ENCODE measurements at places on chromosomes 7 and 10. TPM values are rescaled to one million over a fixed set of nuclear protein-coding genes. Genes with fewer than 3 reads are reported as not detected.

GRCh38 chr10:73065441-73065840 is 31.2 kb downstream of the P4HA1 start:
- DNase-seq = no peak

- DNase-seq = no peak
Measured at GRCh38 chr7:140593672-140593982, 47.0 kb downstream of the DENND2A start.

Gene TSPAN12
- 14.8 TPM for total RNA-seq

Gene COL26A1
- total RNA-seq = 10.6 TPM

Gene ZPBP
- not detected for total RNA-seq
